SHP77 (cell line): ENCODE measurements at places on chromosomes 7 and 10.

- DNase-seq, result no peak
Observed at GRCh38 chr7:2231992-2232765, 566 bp downstream of the MAD1L1 start.

GRCh38 chr10:78401624-78402367, 368.1 kb downstream of the RPS24 start:
- no peak for DNase-seq

GRCh38 chr10:29608062-29608461, 26.7 kb downstream of the SVIL start:
- DNase-seq, result no peak

- no peak for DNase-seq
Observed at GRCh38 chr10:56633876-56634452, 272.9 kb upstream of the ZWINT start.

DNA sequence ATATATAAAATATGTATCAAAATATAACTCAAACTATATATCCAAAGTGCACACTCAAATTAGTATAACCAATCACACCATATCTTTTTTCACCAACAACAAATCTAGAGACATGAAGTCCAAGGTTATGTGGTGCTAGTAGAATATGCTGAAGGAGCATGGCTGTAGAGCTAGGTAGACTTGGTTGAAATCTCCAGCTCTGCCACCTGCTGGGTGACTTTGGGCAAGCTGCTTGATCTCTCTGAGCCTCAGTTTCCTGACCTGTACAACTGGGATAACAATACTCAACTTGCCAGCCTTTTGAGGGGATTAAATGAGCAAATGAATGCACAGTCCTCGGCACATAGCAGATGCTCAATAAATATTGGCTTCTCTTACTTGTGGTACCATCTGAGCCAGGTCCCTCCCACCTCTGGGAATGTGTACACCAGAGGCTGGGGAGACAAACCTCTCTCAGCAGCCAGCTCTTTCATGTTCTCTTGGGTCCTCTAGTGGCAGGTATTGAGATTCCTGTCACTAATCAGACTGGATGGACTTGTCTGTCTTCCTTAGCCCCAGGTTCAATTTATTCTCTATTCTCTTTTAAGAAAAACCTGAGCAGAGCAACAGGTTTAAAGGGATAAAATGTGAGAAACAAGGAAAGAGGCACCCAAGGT, 94.3 kb upstream of the PDE1C start:
- peak; percentile 61 for DNase-seq

GRCh38 chr10:1049425-1049958, 573 bp upstream of the IDI1 start:
- DNase-seq, result no peak

GRCh38 chr7:44783407-44783806, 13.1 kb upstream of the PPIA start:
- no peak for DNase-seq

DNA sequence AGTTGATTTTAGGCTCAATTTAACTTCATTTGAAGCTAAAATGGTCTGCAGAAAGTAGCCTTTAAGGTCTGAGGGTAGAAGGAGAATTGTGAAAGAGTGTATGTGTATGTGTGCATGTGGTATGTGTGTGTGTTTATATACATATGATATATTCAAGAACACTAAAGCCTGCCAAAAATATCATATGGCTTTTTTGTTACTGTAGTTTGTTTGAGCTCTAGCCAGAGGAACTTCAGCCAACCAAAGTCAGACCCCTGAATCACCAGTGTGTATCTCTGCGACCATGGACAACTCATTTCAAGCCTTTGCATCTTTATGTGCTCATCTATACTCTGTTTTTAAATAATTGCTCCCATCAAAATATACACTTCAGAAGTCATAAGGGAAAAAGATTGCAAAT, 58.4 kb upstream of the HDAC9 start:
- no peak for DNase-seq

DNA sequence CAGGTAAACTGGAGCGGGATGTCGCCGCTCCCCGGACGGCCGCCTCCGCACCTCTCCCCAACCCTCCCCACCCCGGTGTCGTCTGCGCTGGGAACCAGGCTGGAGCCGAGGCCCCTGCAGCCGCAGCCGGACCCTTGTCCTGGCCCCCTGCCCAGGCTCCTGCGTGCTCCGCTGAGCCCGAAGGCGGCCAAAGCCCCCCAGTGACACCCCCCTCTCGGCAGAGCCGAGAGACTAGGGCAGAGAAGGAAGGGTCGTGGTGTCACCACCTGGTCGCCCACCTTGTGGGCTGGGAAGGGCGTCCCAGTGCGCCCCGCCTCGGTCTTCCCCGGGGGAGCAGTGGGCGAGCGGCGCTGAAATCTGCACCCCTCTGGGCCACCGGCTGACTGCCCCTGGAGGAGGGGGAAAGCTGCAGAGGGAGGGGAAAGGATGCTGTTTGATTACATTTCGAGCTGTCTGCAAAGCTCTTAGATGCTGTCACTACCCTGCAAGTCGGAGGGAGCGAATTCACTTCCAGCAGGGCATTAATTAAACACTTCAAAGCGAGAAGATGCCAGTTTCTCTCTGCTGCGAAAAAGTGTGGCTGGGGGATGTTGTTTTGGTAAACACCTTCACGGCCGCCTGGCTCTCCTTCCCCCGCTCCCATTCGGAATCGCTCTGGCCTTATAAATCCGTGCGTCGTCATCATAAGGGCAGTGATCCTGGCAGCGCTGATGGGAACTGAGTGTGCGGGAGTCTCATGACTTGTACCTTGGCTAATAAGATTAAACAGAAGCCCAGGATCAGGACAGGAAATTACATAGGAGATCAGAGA, 622 bp downstream of the DYNC1I1 start:
- DNase-seq, result no peak

- no peak for DNase-seq
Observed at GRCh38 chr7:82244947-82245517, 198.5 kb downstream of the CACNA2D1 start.

- DNase-seq, result no peak
Observed at GRCh38 chr7:92446869-92447344, 375 bp upstream of the GATAD1 start.

DNA sequence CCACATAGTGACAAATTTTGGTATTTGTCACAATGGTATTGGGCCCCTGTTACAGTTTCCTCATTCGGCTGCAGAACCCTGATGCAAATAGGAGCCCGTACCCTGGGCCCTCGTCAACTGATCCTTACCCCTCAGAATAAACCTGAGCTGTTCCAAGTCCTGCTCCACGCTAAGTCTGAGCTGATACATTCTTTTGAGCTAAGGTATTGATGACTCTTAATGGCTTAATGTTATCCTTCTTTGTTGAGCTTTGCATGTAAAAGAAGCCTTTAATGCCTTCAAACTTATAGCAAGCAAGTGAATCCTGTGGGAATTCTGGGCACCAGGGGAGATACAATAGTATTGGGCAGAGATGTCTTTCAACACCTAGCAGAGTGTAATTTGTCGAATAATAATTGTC, 31.8 kb downstream of the GATA3 start:
- DNase-seq, result no peak

DNA sequence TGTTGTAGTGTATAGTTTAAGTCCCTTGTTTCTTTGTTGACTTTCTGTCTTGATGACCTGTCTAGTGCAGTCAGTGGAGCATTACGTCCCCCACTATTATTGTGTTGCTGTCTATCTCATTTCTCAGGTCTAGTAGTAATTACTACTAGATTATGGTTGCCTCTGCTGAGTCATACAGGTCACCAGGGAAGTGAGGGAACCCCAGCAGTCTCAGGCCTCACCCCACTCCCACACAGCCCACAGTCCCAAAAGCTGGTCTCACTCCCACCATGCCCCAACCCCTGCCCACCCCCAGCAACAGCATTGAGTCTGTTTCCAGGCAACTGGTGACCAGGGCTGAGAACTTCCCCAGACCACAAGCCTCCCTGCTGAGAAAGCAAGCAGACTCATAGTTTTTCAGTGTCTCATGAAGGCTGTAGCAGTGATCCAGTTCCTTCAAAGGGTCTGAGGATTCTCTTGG, 88.0 kb downstream of the PLXDC2 start:
- DNase-seq, result no peak

GRCh38 chr7:107162475-107162874, 6.3 kb upstream of the HBP1 start:
- no peak for DNase-seq

GRCh38 chr10:47319784-47320183, 2.5 kb upstream of the GDF2 start:
- no peak for DNase-seq

DNA sequence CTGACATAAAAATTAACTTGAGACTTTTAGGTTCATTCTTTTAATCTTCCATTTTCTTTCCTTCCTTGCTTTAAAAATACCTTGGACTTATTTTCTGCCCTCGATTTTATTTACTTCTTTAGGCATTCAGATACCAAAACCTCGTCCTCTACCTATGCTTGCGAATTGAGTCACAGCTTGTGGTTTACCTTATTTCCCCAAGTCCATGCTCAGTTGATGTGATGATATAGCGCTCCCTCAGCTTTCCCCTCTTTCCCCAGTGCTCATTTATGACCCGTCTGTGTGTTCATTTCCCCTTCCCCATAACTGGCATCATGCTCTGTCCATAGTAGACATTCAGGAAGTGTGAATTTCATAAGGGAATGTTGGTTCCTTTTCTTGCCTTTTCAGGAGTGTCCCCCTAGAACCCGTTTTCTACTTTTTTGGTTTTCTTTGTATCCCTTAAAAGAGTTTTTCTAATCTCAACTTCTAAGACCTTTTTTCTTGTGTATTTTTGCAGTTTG, 19.1 kb upstream of the PRKRIP1 start:
- no peak for DNase-seq

DNA sequence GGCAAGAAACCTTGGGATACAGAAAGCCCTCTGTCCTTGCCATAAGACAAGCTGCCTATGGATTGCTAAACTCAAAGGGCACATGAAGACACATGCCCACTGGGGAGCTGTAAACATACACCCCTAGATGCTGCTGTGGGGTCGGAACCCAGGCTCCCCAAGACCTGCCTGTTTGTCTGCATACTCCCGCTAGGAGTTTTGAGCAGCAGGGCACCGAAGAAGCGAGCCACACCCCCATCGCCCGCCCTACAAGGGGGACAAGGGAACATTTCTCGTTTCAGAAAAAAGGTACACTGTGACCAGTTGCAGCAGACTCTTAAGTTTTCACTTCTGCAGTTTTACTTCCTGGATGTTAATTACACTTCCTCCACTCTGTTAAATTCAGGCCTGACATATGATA, 680.2 kb upstream of the GHITM start:
- no peak for DNase-seq
